CD8-positive, alpha-beta memory T cell (primary cell): ENCODE measurements at places on chromosomes 3 and 15.

DNA sequence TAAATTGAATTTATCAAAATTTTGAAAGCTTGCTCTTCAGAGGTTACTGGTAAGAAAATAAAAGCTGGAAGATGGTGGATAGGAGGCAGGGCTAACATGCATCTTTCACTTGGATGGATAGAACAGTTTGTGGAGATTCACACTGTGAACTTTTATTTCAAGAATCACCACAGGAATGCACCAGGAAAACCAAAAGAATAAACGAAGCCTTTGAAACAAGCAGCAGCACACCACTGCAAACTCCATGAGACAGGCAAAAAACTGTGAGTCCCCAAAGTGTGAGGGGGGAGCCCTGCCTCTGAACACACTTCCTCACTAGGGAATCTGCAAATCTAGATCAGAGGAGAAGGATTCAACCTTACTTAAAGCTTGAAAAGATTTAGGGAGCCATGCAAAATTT, 122.2 kb downstream of the RTP4 start:
- DNase-seq, result no peak

- no peak for DNase-seq
Measured at GRCh38 chr3:144051211-144051610, 79.6 kb downstream of the DIPK2A start.

- no peak for DNase-seq
Measured at GRCh38 chr15:51053571-51053970, 41.1 kb downstream of the TNFAIP8L3 start.

GRCh38 chr15:101813803-101814534, 2.0 kb downstream of the OR4F15 start:
- DNase-seq, result no peak

- no peak for DNase-seq
Measured at GRCh38 chr3:100978011-100978659, 15.1 kb downstream of the ABI3BP start.

GRCh38 chr3:127970966-127971592, 56.0 kb downstream of the KBTBD12 start:
- DNase-seq, result no peak

GRCh38 chr15:28097656-28098359, 1.3 kb downstream of the OCA2 start:
- DNase-seq, result no peak

DNA sequence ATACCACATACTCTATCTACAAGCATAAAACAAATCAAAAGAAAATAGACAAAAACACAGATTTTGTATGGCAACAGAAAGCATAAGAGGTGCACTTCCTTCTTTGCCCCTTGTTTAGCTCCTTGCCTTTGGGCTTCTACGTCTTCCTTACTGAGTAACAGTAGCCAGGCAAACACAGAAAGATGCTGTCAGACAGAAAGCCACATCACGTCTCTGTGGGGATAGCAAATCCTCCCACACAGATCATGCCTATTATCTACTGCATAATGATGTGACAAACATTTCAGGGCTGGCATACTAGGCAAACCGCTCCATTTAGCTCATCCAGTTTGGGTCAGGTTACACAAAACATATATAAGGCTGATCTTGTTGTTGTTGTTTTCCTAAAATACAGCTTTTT, 92.7 kb downstream of the BOC start:
- DNase-seq, result no peak

GRCh38 chr15:73596174-73596573, 37.0 kb downstream of the NPTN start:
- no peak for DNase-seq

GRCh38 chr3:37701734-37702433, 159.8 kb upstream of the CTDSPL start:
- DNase-seq, result no peak

GRCh38 chr3:170259907-170260306, 37.7 kb downstream of the PRKCI start:
- no peak for DNase-seq

DNA sequence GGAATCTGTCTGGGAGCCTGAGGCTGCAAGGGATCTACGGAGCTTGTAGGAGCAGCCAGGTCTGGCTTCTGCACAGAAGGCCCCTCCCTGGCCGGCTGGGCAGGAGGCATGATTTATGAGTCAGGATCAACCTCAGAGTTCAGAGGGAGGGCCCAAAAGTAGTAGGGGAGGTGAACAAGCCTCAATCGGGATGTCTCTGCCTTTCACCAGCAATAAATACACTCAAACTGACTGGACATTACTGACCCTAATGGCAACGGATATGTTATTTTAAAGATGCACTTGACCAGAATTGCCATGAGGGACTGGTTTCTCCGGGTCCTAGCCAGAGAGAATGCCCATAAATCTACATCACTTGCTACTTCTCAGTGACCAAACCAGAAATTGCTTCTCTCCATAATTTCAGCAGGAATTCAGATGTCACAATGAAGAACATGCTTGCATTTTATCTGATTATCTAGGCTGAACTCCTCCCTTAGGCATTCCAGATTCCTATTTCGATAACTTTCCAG, 109.6 kb upstream of the LMOD3 start:
- no peak for DNase-seq

GRCh38 chr3:162629372-162629771, 1132.8 kb downstream of the OTOL1 start:
- DNase-seq, result no peak

DNA sequence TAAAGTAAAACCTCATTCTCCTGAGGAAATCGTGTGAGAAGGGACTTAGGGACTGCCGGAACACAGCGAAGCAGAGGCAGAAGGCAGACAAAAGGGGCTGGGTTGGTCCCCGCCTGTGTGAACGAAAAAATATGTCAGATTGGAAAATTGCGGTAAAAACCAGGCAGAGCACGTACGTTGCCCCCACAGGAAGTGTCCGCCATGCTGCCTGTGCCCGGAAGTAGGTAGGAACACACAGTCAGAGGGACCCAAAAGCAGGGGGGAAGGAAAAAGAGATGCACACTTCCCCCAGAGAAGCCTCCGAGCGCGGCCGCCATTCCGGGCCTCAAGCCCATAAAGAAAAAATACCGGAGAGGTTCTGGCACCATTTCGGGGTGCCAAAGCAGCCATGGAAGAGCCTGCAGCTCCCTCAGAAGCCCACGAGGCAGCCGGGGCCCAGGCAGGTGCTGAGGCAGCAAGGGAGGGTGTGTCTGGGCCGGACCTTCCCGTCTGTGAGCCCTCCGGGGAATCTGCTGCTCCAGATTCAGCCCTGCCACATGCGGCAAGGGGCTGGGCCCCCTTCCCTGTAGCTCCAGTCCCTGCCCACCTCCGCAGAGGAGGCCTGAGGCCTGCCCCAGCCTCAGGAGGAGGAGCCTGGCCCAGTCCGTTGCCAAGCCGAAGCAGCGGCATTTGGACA, at the start of gene MKRN3:
TSS of gene MKRN3 (plus strand) at position 280 of the 676 bp plus-strand sequence. CDS start at position 389, 109 bp downstream.
- DNase-seq, result peak; percentile 19

DNA sequence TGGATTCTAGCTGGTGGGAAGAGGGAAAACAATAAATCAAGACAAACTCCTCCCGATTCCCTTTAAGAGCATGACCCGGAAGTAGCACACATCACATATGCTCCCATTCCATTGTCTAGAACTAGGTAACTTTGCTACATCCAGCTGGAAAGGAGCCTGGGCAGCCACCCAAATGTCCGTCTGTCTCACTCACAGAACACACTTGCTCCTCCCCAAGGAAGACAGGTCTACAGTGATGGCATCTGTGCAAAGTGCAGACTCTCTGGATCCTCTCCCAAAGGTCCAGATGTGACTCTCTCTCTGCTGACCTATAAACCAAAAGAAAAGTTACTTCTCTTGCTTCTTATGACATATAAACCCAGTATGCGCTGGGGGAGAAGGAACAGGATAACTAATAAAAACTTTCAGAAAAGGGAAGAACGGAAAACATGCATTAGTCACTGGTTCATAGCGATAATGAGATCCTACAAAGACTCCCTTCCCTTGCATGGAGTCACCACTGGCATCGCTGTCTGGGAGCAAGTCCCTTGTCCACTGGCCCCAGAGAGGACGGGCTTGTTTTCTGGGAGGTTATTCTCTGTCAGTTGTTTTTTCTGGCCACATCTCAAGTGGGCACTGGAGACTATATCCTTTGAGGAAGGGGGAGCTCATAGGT, 29.8 kb upstream of the EPHB3 start:
- no peak for DNase-seq
